Skin of body (tissue), 3 donors: ENCODE measurements at places on chromosomes 12 and 14. TPM values are rescaled to one million over a fixed set of nuclear protein-coding genes. Genes with fewer than 3 reads are reported as not detected.

The TSHR gene
- 2.9 TPM for total RNA-seq

DNA sequence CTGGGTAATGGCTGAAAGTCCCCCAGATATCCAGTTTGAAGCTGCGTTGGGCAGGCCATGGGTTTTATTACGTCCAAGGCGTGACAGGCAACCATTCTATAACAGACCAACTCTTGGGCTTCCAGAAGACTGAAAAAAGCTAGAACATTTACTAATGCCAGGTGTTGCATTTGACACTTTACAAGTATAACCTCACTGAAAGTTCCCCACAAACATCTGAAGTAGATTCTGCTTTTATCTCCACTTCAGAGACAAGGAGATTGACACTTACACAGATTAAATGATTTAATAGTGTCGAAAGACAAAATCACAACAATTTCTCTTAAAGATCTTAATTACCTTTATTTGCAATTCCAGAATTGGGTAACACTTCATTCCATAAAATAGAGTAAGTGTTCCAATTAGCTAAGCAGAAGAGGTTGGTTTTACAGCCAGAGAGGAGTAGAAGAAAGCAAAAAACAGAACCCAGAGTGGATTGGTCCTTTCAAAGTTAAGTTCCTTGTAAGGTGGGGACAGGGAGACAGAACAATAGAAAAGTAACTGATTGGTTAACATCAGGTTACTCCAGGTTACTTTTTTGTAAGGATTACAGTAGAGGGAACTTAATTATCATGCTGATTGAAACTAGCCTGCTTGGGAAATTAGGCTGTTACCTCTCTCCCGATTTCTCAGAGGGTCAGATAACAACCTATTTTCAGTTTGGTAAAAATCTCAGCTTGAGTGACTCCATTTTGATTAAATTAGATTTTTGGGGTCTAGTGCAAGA is 11.3 kb downstream of the SOCS2 start:
- DNase-seq: no peak

The SYT10 gene
- 0.10 TPM for total RNA-seq

DNA sequence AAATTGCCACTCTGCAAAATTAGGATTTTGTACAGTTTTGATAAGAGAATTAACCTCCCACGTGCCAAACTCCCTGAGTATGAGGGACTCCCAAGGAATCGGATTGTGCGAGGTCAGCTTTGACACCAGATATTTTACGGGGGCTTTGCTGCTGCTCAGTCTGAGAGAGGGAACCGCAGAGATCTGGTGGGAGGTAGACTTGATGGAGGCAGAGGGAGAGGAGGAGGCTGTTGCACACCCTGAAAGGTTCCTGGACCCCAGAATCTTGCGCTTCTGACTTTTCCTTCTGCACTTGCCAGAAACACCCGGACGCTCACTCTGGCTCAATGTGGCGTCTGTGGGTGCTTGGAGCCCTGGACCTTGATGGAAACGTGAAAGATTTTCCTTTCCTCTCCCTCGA is 83.9 kb downstream of the PAPOLA start:
- no peak for DNase-seq

DNA sequence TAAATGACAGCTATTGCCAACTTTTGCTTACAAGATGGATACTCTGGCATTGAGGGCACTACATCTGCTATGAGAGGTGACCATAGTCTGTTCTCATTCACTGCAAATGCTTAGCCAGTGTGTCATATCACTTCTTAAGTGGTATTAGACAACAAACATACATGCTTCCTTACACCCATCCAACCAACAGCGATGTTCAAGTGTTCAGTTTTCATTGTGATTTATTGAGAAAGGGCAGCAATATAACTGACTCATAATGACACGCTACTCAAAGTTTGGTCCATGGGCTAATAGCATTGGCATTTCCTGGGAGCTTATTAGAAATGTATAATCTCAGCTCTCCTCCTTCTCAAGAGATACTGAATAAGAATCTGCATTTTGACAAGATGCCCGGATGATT is 181.7 kb downstream of the NPAS3 start:
- DNase-seq: no peak

The ANO4 gene
- 0.20 TPM for total RNA-seq

The PTPN6 gene
- total RNA-seq: 12.6 TPM

The HOXC6 gene
- total RNA-seq: 6.0 TPM

- DNase-seq: no peak
These were observed 25.1 kb upstream of the VSX2 start for GRCh38 chr14:74213907-74214803.

The MUCL1 gene
- total RNA-seq: 90.0 TPM

DNA sequence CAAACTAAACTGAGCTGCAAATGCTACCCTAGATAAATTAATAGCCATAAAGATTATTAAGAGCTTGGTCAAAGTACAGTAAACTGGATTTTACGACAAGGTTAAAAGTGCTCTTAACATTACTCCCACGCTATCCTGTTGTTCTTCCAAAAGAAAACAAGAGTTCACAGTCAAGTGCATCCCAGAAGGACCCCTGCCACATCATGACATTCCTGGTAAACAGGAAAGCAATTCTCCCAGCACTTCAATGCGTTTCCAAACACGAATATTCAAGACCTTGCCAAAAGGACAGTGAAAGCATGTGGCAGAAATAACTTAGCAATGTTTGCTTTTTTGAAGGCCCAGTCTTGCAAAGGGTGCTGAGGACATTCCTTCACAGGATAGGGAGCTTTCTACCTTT is 11.2 kb downstream of the SPRING1 start:
- peak; percentile 6 for DNase-seq

DNA sequence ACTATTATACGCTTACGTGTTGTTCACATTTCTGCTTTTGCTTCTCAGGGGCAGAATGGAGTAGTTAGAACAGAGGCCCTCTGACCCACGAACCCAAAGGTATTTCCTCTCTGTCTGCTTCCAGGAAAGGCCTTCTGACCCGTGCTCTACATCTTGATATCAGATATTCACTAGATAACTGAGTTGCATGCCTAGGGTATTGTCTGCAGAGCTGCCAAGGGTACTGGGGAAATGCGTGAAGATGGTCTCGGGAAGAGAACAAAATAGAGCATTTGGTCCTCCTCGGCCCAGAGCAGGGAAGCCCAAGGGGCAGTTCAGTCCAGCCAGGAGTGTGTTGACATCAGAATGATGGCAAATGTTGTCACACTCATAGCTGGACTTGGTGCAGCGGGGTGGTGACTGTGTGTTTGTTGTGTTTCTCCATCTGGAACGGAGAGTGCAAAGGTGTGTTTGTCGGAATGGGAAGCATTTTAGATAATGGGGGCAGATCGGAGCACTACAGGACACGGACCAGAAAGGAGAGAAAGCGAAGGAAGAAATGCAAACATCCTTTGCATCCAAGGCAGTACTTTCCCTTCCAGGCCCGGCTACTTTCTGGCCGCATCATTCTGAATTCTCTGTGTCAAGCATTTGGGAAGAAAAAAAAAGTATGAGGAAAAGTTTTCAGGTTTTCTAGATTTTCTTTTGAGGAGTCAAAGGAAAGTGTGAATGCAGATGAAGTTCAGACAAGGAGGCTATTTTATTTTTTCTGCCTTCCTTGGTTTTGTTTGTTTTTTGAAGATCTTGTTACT is 8.1 kb downstream of the GLT1D1 start:
- no peak for DNase-seq

GRCh38 chr12:124159655-124160054 is 135.2 kb upstream of the RFLNA start:
- peak; percentile 9 for DNase-seq

GRCh38 chr12:77723308-77723707 is 107.4 kb upstream of the NAV3 start:
- no peak for DNase-seq

- DNase-seq: no peak
These were observed 787 bp downstream of the HECTD4 start for GRCh38 chr12:112381406-112381882.

GRCh38 chr12:84950971-84951546 is 38.5 kb upstream of the SLC6A15 start:
- no peak for DNase-seq

The CCDC88C gene
- total RNA-seq: 16.5 TPM

The FOXA1 gene
- 0.59 TPM for total RNA-seq

- DNase-seq: no peak
These were observed 14.8 kb downstream of the ZBTB39 start for GRCh38 chr12:56991319-56992246.

The KLRK1 gene
- total RNA-seq: 0.69 TPM

DNA sequence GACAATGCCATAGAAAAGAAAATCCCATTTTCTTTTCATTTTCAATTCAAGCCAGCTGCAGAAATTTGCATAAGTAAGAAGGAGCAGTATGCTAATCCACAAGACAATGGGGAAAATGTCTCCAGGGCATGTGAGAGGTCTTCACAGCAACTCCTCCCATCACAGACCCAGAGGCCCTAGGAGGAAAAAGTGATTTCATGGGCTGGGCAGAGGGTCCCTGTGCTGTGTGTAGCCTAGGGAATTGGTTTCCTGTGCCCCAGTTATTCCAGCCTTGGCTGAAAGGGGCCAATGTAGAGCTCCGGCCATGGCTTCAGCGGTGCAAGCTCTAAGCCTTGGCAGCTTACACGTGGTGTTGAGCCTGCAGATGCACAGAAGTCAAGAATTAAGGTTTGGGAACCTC is 211.4 kb downstream of the CCDC59 start:
- no peak for DNase-seq

GRCh38 chr12:64813723-64814122 is 10.7 kb upstream of the TBC1D30 start:
- no peak for DNase-seq

DNA sequence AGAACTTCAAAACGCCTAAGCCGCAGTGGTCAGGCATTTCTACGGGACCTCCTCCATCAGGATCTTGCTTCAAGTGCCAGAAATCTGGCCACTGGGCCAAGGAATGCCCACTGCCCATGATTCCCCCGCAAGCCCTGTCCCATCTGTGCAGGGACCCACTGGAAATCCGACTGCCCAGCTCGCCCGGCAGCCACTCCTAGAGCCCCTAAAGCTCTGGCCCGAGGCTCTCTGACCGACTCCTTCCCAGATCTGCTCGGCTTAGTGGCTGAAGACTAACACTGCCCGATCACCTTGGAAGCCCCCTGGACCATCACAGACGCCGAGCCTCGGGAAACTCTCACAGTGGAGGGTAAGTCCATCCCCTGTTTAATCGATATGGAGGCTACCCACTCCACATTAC is 1113.0 kb upstream of the TMEM132C start:
- no peak for DNase-seq

The WNK1 gene
- total RNA-seq: 128 TPM

The RNFT2 gene
- total RNA-seq: 1.7 TPM

The MYO1A gene
- total RNA-seq: 0.69 TPM

DNA sequence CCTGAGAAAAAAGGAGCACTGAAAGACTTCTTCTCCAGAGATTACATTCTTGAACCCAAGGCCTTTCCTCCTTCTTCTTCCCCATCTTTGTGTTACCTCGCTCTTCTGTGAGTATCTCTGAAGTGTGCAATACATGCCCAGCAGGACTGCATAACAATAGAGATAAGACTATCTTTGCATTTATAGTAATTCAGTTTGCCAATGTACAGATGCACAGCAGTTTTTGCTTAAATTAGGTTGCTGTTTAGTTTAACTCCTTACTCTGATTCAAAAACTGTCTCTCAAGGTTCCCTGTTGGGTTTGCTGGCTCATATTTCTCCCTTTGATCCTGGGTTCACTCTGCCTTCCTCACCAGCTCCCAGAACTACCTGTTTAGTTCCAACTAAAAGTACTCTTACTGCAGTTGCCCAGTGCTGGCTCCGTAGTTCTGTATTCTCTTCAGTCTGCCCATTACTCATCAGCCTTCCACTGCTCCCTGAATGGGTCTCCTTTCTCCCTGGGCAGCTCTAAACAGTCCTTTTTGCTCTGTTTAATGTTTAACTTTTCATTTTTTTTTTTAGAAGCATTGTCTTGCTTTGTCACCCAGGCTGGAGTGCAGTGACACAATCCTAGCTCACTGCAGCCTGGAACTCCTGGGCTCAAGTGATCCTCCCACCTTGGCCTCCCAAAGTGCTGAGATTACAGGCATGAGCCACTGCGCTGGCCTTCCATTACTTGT is 180.6 kb upstream of the CAND1 start:
- no peak for DNase-seq

The ADAM21 gene
- 0.10 TPM for total RNA-seq

The TTC6 gene
- 0.10 TPM for total RNA-seq
